ENCODE measurements at places on chromosomes 2 and 18.

GRCh38 chr18:63477200-63477599 is 442 bp downstream of the SERPINB5 start:
- DNase-seq: no peak

DNA sequence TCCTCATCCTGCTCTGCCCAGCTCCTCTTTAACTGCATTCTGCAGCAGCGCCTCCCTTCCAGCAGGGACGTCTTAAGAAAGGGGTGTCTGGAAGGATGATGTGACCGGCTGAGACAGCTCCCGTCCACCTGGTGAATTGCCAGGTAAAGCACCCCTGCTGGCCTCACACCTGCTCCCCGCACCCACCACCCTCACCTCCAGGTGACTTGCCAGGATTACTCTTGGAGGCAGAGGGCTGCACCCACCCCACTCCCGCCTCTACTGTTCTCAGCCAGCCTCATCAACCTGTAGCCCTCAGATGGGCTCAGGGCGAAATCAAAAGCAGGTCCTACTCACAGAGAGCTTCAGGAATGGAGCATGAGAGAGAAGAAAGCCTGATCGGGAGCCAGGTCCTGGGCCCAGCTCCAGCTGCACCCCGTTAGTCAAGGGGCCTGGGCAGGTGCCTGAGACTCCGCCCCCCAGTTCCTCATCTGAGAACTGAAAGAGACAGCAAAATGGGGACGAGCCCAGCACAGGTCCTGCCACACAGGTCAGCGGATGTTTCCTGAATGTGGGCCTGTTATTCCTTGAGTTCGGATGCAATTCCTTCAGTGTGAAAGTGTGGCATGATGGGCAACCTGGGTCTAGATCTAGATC is 5.6 kb downstream of the ADRA2B start:
- no peak for DNase-seq

- DNase-seq: peak; percentile 13
Observed at GRCh38 chr2:224357098-224357901, 44.6 kb downstream of the FAM124B start.

DNA sequence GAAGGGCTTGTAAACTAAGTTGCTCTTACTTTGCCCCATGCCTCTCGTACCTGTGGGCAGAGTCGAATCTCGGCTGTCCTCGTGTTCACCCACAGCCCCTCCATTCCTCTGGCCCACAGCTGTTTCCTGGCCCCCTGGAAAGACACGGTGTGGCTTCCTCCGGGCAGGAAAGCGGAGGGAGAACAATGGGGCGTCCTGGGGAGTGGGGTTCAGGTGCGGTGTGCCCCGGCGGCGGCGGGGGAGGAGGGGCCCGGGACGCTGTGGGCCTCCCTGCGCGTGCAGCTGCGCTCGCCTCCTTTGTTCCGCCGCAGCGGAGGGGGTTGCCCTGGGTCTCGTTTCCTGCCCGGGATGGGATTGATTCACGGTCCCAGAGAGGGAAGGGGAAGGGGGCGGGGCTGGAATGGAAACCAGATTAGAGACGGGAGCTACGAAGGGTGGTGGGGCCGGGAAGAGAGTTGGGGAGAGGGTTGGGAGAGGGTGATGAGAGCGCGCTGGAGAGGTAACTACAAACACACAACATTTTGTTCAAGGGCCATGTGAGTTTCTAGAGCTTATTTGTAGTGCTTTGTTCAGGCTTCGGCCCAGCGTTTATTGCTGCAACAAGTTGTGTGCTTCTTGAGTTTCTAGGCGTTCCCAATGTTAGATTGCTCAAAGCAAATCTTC is 796 bp downstream of the MYO1B start:
- no peak for DNase-seq

DNA sequence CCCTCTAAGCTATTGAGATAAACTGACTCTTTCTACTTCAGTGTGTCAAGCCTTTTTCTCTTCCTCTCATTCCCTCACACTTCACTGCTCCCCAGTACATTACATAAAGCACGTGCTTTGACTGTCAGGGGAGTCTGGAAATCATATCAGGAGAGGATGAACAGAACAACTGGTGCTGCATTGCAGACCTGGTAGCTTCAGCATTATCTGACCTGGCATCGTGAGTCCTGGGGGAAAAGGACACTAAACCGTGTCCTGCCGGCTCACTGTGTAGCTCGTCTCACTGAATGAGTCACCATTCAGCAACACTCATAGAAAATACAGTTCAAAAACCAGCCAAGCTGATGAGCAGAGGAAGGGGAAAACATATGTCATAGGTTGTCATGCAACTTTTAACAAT is 108.5 kb upstream of the UNC80 start:
- no peak for DNase-seq

GRCh38 chr2:102841107-102841840 is 79.4 kb downstream of the TMEM182 start:
- DNase-seq: no peak

GRCh38 chr2:157628477-157629415 is at the start of gene ACVR1C:
Gene ACVR1C, minus strand, starts transcription at chr2:157628864. Its CDS starts 220 bp downstream, at chr2:157628644.
- peak; percentile 23 for DNase-seq

DNA sequence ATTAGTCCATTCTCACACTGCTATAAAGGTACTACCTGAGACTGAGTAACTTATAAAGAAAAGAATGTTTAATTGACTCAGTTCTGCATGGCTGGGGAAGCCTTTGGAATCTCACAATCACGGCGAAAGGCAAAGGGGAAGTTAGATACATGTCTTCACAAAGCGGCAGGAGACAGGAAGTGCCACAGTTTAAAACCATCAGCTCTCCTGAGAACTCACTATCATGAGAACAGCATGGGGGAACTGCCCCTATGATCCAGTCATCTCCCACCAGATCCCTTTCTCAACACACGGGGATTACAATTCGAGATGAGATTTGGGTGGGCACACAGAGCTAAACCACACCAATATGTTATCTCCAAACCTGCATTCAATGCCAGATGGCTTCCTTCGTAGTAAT is 716.1 kb downstream of the DCC start:
- no peak for DNase-seq

Data from activated CD8-positive, alpha-beta memory T cell treated with anti-CD3 and anti-CD28 coated beads for 4 hours (primary cell).